Fibroblast of skin of left biceps (primary cell): ENCODE measurements at places on chromosomes 4 and X.
A peak's percentile ranks its signal among the peaks of the same experiment; 100 is the strongest.

DNA sequence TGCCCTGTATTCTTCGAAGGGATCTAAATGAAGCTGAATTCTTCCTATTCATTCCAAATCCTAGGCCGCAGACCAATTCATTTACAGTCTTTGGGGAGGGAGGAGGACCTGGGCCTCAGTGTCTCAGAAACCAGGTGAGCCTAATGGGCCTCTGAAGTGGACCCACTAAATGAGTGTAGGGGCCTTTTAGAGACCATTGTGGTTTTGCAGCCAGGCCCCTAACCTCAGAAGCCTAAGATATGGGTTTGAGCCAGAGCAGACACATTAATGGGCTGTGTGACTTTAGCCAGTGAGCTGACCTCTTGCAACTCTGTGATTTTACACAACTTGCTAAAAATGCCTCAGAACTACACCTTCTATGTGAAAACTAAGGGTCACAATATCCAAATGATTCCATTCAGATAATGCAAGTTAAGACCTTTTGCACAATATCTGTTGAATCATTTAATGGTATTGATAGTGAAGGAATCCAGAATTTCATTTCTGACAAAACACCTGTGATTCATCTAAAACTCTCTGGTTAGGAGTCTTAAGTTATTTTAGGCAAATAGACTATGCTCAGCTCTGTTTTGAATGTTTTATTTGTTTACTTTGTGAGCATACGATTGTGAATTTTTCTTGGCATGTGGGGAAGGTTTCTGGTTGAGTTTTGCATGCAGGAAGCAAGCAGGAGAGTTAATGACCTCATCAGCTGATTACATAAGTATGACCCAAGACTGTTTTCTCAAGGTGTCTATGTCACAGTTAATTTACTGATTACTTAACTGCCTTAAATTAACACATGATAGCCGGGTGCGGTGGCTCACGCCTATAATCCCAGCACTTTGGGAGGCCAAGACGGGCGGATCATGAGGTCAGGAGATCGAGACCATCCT lies 75.0 kb downstream of the EVC start:
- no peak for DNase-seq

GRCh38 chr4:18980516-18981233 lies 959.1 kb upstream of the LCORL start:
- DNase-seq, result no peak

DNA sequence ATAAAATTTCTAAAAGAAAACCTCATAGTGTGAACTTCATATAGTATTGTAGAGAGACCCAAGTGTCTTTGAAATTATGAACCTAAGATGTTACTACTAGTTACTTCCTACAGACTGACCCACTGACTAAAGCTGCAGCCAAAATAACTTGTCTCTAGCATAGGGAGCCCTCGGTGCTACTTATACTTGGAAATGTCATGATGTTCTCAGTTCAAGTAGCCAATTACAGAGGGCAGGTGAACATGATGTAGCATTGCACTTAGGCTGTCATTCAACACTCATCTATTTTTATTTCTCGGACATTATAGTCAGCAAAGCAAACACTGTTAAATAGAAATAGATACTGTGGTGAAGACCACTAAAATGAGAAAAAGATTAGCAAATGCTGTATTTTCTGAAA lies 165.6 kb downstream of the AREG start:
- no peak for DNase-seq

GRCh38 chr4:36394352-36394903 lies 113.0 kb downstream of the DTHD1 start:
- no peak for DNase-seq

DNA sequence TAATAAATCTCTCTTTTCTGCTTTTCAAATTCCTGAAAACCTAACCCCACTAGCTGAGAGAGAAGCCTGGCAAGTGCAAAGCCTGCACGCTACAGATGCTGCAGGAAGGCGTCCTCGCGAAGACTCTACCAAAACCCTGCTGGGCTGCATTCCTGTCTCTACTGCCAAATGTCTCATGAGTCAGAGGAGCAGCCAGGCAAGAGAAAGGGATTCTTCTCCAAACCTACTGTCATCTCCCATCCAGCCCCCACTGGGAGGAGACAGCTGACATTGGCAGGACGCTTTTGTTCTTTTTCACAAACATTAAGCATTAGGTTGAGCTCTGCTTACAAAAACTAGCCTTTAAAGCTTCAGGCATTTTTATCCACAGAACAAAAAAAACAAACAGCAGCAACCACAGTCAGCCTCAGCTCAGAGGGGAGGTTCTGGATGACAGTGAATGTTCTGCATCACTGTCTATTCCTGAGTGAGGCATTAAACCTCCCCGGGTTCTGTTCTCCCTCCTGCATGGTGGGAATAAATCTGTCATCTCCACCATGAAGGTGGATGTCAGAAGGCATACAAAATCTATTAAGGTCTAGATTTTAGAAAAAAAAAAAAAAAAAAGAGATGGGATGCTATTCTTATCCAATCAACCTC lies 18.0 kb downstream of the CRMP1 start:
- peak; percentile 4 for DNase-seq

DNA sequence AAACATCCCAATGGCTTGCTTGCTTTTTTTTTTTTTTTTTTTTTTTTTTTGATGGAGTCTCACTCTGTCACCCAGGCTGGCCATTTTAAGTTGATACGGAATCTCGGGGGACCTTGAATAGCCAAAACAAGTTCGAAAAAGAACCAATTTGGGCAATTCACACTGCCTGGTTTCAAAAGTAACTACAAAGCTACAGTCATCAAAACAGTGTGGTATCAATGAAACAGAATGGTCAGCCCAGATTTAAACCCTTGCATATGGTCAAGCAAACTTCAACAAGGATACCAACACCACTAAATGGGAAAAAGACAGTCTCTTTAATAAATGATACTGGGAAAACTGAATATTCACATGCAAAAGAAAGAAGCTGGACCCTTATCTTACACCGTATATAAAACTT lies 41.8 kb downstream of the BRCC3 start:
- DNase-seq, result no peak

DNA sequence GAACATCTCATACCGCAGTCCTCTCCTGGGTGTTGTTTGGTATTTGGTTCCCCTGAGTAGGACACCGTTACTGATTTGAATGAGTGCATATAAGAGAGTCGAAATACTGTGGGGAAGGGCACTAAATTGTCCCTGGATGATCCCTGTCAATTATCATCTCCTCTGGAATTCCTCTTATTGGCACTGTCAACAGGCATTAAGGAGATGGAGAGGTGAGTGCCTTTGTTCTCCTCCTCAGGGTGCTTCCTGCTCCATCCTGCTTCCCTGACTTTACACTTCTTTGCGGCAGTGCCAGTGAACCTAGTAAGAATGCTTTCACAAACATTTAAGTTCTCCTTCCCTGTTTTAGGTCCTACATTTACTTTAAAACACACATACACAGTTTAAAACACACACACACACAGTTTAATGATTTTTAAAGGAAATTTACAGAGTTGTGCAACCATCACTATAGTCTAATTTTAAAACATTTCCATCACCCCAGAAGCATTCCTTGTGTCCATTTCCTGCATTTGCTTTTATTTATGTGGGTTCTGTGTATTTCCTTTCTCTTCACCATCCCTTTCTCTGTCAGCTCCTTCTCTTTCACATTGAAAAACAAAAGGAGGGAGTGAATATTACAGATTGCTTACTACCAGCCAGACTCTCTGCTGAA lies 20.9 kb upstream of the ZRSR2 start:
- DNase-seq, result no peak

GRCh38 chrX:118724775-118725174 lies 2.6 kb upstream of the IL13RA1 start:
- no peak for DNase-seq

- DNase-seq, result no peak
Observed at GRCh38 chr4:79315891-79316290, 10.0 kb downstream of the NAA11 start.

- no peak for DNase-seq
Observed at GRCh38 chrX:44731160-44731559, 112.7 kb upstream of the DUSP21 start.

GRCh38 chr4:4323705-4324534 lies 33.9 kb downstream of the ZBTB49 start:
- DNase-seq, result no peak

DNA sequence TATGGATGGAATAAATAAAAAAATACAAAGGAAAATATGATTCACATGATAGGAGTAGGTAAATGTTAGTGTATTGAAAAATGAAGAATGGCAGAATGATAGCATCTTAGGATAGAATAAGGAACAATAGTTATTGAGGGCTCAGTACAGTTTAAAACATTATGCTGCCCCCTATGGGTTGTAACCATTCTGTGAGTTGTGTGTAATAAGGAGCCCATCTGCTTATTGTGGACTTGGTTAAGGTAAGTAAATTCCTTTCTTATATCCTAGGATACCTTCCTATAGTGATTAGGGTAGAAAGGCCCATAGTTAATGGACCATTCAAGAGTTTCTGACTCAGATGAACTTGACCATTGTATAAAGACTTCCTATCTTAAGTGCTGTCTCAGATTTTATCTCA lies 195.8 kb downstream of the PDHA2 start:
- no peak for DNase-seq

DNA sequence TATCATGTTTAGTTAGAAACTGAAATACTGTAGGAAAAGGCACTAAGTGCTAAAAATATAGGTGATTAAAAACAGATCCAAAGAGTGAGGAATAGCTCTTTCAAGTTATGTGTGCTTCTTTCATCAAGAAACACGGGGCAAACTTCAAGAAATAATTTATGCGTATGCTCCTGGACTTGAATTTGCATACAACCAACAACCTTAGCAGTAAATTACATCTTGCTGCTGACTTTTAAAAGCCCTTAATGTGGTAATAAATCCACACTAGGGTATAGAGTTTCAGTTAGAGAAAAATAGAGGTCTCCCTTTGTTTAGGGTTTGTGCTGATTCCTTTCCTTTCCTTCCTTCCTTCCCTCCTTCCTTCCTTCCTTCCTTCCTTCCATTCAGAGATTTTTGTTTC lies 94.5 kb upstream of the GC start:
- DNase-seq, result no peak

GRCh38 chrX:155027509-155028066 lies 944 bp downstream of the FUNDC2 start:
- peak; percentile 33 for DNase-seq

GRCh38 chrX:2325076-2325784 lies 175.5 kb downstream of the DHRSX start:
- no peak for DNase-seq

GRCh38 chr4:108536577-108536976 lies 83.8 kb upstream of the RPL34 start:
- no peak for DNase-seq

DNA sequence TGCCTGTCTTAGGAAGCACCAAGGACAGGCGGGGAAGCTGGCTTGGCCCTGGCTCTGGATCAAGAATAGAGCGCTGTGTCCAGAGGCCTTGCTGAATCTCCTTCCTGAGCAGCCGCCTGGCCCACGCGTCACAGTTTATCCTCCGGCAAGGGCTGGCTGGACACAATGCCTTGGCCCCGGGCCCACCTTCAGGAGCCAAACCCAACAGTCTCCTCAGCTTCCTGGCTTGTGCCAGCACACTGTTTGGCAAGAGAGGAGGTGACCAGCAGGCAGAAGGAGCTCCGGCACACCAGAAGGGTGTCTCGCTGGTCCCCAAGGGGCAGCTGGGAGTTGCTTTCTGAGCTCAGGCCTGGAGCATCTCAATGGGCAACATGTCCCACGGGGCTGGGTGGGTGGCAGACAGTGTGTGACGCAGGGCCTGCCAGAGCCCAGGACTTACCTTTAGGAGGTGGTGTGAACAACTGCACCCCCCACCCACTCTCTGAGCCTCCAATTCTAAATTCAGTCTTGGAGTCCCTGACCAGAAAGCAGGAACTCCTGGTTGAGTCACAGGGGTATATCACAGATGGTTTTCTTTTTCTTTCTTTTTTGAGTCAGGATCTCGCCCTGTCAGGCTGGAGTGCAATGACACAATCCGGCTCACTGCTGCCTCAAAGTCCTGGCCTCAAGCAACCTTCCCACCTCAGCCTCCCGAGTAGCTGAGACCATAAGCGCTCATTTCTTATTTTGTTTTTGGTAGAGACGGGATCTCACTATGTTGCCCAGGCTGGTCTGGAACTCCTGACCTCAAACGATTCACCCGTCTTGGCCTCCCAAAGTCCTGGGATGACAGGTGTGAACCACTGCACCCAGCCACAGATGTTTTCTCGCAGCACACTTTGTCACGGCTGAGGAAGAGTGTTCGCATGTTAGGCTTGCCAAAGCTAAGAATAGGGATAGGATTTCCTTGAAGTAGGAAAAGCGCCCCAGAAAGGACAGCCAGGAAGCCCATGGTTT lies 361.2 kb downstream of the BCOR start:
- DNase-seq, result no peak

GRCh38 chrX:147923605-147924004 lies 11.9 kb downstream of the FMR1 start:
- no peak for DNase-seq

GRCh38 chrX:20527558-20528011 lies 260.9 kb upstream of the RPS6KA3 start:
- DNase-seq, result no peak

GRCh38 chrX:46683048-46683447 lies 75.9 kb downstream of the SLC9A7 start:
- DNase-seq, result no peak

- no peak for DNase-seq
Observed at GRCh38 chrX:72009731-72010130, 99.1 kb downstream of the NHSL2 start.

DNA sequence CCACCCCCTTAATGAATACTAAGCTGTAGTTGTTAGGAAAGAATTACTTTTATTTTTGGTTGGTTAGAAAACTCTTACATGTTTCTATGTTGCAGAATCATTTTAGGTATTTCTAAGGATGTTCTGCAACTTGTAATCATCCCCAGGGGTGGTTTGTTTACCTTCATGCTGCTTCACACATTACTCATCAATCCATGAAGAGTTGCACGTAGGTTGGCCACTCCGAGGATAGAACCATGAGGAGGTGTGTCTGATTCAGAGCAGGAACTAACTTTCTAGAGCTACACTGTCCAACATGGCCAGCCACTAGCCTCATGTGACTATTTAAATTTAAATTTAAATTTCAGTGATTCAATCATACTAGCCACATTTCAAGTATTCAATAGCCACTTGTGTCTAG lies 127.2 kb upstream of the FRMPD4 start:
- DNase-seq, result no peak

GRCh38 chrX:151082077-151082948 lies 94.1 kb upstream of the GPR50 start:
- DNase-seq, result peak; percentile 4

DNA sequence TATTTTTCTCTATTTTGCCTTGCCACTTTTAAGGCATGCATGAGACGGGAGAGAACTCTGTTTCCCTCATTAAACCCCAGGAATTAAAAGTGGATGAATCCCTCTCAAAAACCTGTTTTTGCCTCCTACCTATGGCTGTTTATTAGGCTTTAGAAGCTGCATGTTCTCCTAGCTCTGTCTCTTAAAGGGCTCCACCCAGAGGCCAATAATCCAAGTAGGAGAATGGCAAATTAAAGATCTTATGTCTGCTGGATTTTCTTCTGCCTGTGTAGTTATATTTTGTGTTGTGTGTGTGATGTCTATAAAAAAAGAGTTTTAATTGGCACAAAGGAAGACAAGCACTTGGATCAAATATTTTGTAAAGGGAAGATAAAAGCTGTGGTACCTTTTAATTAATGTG lies 32.4 kb downstream of the MAGEC1 start:
- DNase-seq, result no peak
